Vagina (tissue), 2 donors: ENCODE measurements at places on chromosomes 2 and 18. TPM values are rescaled to one million over a fixed set of nuclear protein-coding genes. Genes with fewer than 3 reads are reported as not detected.

DNA sequence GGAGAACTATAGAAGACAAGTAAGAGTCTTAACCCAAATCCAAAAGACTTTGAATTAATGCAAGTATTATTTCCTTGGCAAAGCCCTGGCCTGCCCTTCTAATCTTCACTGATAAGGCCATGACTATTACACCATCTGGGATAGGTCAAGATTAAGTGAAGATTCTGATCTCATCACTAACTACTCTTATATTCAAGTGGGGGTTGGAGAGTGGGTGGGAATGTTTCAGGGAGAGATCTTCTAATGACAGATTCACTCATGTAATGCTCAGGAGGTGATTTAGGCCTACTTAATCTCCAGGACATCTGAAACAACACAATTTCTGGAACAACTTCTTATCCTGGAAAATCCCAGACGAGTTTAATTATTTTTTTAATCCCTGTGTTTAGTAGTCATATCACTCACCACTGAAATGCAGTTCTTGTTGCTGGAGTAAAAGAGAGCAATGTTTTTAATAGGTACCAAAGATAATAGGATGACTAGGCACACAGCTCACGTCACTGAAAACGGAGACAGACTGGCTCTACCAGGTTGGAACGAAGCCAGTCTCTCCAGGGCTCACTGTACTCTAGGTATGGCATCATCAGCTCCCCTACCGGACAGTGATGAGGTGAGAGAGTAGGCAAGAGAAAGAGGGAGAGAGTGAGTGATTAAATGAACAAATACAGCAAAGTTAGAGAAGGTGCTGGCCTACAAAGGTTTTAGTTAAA, 133.1 kb downstream of the NCKAP5 start:
- H3K27ac ChIP-seq: no peak overlapping the region
- no peak overlapping the region for H3K4me3 ChIP-seq
- H3K27me3 ChIP-seq: no peaks in the 10 kb centered on the region
- peaks cover 8% of the 10 kb centered on the region for H3K4me1 ChIP-seq

GRCh38 chr18:8688816-8689215, 16.5 kb upstream of the MTCL1 start:
- no peaks in the 10 kb centered on the region for H3K36me3 ChIP-seq
- H3K27me3 ChIP-seq: no peaks in the 10 kb centered on the region
- DNase-seq: no peak
- H3K27ac ChIP-seq: no peak overlapping the region
- H3K4me1 ChIP-seq: peaks cover 12% of the 10 kb centered on the region

YIPF4 gene
- total RNA-seq: 10.6 TPM

DNA sequence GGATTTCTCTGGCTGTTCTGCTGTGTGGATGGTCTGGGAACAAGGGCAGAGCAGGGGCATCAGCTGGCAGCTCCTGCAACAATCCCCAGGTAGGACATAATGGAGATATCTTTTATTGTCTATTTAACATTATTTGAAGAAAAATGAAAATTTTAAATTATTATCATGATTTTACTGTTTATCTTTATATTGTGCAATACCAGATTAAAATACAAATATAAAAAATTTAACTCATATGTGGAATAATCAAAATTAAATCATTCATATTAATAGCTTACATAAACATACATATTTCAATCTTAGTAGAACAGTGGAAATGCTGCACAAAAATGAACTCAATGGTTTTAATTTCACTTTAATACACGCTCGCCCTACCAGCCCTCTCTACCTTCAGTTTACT, 70.6 kb upstream of the FAM110C start:
- H3K4me1 ChIP-seq: no peaks in the 10 kb centered on the region
- H3K36me3 ChIP-seq: no peaks in the 10 kb centered on the region
- no peaks in the 10 kb centered on the region for H3K27me3 ChIP-seq
- no peak for DNase-seq
- H3K4me3 ChIP-seq: no peak overlapping the region

DNA sequence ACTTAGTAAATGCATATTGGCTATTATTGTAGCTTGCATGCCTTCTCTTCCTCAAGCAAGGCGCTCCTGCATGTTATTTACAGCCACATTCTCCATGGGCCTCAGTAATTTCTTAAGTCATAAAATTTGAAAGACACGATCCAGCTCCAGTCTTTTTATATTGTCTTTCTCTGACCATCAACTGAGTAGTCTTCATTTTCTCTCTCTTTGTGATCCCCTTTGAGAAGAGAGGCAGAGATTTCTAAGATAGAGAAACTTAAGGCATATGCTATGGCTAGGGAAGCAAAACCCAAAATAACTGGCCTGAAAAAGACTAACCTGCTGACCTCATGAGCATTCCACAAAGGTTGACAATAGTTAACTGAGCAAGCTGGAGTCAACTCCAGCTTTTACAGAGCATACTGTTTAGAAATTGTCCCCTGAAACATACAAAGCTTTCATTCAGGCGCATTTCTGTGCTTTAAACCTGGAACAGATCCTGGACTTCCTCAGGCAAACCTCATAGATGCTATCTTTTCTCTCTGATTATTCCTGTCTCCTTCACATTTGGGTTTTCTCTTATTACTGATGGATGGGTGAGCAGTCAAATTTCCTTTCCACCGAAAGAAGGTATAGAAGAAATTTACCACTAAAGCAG, 4.6 kb downstream of the DPP4 start:
- no peaks in the 10 kb centered on the region for H3K27me3 ChIP-seq
- peaks cover 4% of the 10 kb centered on the region for H3K4me1 ChIP-seq
- no peak overlapping the region for H3K27ac ChIP-seq
- H3K4me3 ChIP-seq: no peak overlapping the region
- no peak for DNase-seq
- no peaks in the 10 kb centered on the region for H3K36me3 ChIP-seq

GRCh38 chr2:241008711-241009121, 10.3 kb downstream of the SNED1 start:
- H3K4me1 ChIP-seq: peaks cover 49% of the 10 kb centered on the region
- H3K27ac ChIP-seq: peak overlapping the region; percentile 36
- no peaks in the 10 kb centered on the region for H3K27me3 ChIP-seq
- no peak for DNase-seq
- H3K4me3 ChIP-seq: no peak overlapping the region

- no peak overlapping the region for H3K27ac ChIP-seq
- H3K36me3 ChIP-seq: no peaks in the 10 kb centered on the region
- no peak for DNase-seq
- H3K4me1 ChIP-seq: no peaks in the 10 kb centered on the region
- H3K27me3 ChIP-seq: no peaks in the 10 kb centered on the region
These were observed 44.0 kb upstream of the STK17B start for GRCh38 chr2:196215376-196215775.

CARF gene
- 16.5 TPM for total RNA-seq
